Stimulated activated CD8-positive, alpha-beta memory T cell treated with anti-CD3 and anti-CD28 coated beads, Interleukin-7, amount 100 ng/mL, for 4 hours (primary cell): ENCODE measurements at places on chromosomes 6 and 20.

GRCh38 chr6:54282186-54282585, 26.1 kb upstream of the TINAG start:
- no peak for DNase-seq

GRCh38 chr6:77740380-77740779, 87.5 kb downstream of the MEI4 start:
- no peak for DNase-seq

- no peak for DNase-seq
These were observed 972 bp downstream of the RNF8 start for GRCh38 chr6:37354526-37355384.

DNA sequence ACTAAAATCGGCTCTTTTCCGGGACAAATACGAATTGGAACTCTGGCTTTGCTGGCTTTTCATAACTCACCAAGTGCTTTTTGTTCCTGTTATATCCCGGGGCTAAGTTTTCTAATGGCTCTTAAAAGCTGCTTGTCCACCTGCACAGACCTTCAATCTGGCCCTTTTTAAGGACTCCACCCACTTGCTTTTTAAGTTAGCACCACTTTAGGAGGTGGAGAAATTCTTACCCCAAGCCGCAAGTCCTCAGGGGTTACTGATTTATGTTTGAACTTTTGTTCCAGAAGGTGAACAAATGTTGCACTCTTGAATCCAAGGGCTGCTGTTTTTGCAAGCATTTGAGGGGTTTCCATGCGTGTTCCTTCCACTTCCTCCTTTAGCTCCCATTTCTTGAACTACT, 37.8 kb downstream of the FAM184A start:
- DNase-seq, result no peak

GRCh38 chr6:82143041-82143481, 104.5 kb downstream of the IBTK start:
- DNase-seq, result no peak

DNA sequence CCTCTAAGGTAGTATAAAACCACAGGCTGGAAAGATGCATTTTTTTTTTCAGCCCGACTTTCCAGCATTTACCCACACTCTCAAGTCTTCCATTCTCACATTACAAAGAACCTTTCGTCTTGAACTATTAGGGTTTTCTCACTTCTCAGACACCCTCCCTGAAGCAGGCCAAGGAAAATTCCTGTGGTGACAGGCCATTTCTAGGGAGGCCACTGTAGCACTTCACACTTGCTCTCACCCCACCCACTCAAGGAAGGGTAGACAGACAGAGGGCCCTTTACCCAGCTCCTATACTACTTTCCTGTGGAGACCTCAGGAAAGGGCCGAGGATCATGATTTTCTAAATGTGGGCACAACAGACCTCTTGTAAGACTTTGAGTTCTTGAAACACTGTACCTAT, 27.7 kb downstream of the KCNS1 start:
- no peak for DNase-seq

- no peak for DNase-seq
These were observed 253.6 kb upstream of the RAB32 start for GRCh38 chr6:146289816-146290588.

GRCh38 chr20:60049601-60050000, 91.4 kb downstream of the CDH26 start:
- no peak for DNase-seq

- no peak for DNase-seq
These were observed 247.6 kb downstream of the DLL1 start for GRCh38 chr6:170043150-170043819.

GRCh38 chr6:64301307-64302236, 666.0 kb downstream of the PHF3 start:
- no peak for DNase-seq
